ENCODE measurements at places on chromosomes 12 and 14.

DNA sequence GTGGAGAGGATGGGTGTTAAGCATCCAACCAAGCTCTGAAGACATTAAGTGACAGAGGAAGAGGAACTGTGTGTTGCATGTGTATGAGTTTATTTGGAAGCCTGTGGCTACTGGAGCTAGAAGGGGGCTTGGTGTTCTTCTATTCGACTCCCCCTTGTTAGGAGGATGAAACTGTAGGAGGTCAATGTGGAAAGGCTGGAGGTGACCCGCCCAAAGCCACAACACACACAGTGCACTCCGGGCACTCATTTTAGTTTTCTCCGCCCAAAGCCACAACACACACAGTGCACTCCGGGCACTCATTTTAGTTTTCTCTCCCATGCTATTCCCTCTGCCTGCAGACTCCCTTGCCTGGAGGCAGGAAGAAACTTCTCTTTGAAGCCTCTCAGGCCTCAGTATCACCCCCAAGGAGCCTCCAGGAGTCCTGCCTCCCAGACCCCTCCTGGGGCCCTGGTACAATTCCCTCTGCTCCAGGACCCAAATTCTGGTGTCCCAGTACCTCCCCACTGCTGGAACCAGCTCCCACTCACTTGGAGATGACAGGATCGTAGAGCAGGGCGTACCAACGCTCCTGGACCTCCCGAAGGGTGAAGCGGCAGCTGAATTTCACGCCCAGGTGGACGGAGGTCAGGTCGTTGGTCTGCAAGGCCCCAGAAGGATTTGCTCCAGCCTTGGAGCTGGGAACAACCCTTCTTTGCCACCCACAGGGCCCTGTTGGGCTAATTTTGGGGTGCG lies 3.8 kb downstream of the MCRS1 start:
- no peak for DNase-seq

- no peak for DNase-seq
These were observed 141.6 kb upstream of the MAX start for GRCh38 chr14:65243766-65244442.

DNA sequence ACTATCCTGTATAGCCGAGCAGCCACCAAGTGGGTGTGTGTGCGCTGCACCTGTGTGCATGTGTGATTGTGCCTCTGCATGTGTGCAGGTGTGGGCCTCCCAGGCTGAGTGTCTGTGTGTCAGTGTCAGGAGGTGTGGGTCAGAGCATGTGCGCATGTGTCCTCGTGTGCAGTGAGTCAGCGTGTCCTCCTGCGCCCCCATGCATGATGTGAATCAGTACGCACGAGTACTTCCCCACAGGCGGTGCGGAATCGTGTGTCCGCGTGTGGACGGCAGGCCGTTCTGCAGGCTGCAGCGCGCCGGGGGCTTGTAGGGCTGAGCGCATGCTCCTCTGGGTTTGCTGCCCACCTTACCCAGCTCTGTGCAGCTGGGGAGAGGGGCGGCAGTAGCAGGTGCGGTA lies 34.2 kb downstream of the DTX1 start:
- no peak for DNase-seq

GRCh38 chr12:84660139-84660538 lies 252.5 kb downstream of the SLC6A15 start:
- DNase-seq = no peak

DNA sequence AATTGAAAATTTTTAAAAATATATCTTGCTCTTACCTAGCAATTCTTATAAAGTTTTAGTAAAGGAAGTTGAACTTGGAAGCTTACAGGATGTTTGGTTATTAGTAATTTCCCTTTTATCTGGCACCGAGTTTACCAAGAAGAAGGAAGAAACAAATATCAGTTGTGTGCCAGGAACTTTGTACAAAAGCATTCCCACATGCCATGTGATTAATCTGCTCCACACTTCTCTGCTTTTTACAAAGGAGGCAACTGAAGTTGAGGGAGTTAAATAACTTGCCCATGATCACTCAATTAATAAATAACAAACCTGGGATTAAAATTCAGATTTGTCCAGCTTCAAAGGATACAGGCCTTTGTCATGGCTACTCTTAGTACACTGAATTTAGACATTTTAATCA lies 122.5 kb upstream of the BCAT1 start:
- DNase-seq = no peak

- DNase-seq = peak; percentile 92
These were observed 40.0 kb upstream of the SRSF5 start for GRCh38 chr14:69726761-69727511.

- no peak for DNase-seq
These were observed 410.3 kb downstream of the SLC6A15 start for GRCh38 chr12:84502180-84502860.

DNA sequence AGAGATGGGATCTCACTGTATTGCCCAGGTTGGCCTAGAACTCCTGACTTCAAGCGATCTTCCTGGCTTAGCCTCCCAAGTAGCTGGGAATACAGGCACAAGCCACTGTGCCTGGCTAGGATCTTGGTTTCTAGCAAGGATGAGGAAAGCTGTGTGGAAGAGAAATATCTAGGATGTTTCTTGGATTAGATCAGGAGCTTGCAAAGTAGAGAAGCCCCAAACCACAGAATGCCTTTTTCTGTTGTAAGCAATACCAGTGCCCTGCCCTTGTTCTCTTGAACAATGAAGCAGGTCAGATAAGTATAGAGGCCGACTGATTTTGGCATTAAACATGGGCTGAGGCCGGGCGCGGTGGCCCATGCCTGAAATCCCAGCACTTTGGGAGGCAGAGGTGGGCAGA lies 44.3 kb upstream of the STRN3 start:
- DNase-seq = no peak

DNA sequence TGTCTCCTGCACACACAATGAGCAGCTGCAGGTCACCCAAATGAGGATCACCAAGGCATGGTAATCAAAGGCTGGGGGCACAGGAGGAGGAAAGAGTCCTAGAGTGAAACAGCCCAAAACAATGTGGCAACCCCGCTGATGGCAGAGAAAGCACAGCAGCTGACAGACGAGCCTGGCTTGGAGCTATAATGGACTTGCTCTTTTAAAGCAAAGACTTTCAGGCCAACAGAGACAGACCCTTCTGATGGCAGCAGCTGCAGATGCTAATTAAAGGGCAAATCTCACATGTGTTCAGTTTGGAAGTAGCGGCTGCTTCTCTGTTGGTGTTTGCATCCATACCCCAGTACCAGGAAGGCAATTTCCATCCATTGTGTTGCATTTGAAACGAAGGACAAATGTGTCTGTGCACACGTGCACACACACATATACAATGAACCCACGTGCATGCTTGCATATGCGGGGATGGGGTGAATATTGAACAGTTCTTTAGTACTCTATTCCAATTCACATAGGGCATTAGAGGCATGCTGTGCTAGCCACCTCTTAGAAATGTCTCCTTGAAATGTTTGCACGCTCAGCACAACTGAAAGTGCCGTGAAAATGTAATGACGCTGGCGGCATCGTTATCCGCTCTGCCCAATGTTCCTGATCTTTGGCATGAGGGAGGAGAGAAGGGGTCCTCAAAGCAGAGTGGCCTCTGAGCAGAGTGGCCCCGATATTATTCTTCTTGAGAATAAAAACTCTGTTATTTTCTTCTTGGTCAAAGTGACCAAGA lies 38.1 kb downstream of the CIT start:
- DNase-seq = no peak

- DNase-seq = no peak
These were observed 219.2 kb upstream of the TBX3 start for GRCh38 chr12:114903083-114903691.

DNA sequence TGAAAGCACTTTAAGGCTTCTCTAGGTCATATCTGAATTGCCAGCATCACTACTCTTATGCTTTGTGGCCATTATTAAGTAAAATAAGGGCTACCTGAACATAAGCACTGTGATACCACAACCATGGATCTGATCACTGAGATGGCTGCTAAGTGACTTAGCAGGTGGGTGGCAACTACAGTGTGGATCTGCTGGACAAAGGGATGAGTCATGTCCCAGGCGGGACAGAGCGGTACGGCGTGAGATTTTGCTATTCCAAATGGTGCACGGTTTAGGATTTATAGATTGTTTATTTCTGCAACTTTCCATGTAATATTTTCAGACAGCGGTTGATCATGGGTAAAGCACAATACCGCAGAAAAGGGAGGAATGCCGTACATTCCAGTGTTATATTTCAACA lies 39.4 kb downstream of the MLXIP start:
- DNase-seq = no peak

- DNase-seq = no peak
These were observed 5.4 kb downstream of the LMO3 start for GRCh38 chr12:16600525-16600924.

- no peak for DNase-seq
These were observed 963 bp upstream of the TINF2 start for GRCh38 chr14:24243336-24243836.

DNA sequence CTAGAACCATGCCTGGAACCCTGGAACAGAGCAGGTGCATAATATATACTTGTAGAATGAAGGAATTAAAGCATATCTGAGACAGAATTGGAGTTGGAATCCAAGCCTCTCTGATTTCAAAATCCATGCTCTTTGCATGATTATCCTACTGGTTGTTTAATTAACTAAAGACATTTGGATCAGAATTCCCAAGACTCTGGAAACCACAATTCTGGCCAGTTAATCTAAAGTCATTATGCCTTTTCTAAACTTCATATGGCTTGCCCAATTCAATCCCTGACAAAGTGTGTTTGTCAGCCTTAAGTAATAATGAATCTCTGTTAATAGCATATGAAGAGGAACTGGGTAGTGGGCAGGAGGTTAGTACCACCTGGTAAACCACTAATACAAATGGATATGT lies 422.6 kb downstream of the ATP23 start:
- DNase-seq = no peak

GRCh38 chr14:97025722-97026121 lies 228.5 kb downstream of the VRK1 start:
- peak; percentile 47 for DNase-seq

DNA sequence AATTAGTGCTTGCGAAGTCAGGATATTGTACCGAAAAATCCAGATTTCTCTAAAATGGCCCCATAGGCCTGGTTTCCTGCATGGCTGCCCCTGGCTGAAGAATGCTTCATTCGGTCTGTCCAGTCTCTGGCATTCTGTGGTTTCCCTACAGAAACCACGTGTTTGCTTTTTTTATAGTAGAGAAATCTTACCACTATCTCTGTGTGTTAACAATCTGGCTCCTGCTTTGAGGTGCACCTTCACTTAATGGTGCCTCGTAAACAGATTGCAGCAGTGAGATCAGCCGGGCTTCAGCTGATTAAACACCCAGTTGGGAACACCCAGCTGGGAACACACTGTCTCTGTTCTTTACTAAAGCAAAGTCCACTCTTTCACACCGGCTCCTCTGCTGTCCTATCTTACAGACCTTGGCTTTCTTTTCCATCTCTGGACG lies 6.7 kb upstream of the DNAAF2 start:
- DNase-seq = no peak

DNA sequence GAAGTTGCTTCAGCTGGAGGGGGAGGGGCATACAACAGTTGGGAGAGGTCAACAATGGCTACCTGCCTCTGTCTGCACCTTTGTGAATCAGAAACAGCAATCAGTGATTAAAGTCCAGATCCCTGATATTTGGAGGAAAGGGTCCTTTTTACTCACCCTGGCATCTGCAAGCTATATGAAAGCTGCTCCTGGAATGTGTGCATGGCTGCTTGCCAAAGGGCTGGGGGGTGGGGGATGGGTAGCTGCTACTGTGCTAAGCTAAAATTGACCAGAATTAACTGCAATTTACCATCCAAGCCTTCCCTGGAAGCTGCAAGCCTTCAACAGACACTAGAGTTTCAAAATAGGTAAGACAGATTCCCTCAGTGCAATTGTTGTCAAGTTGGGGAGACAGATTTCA lies 13.5 kb upstream of the GTF2A1 start:
- DNase-seq = no peak

DNA sequence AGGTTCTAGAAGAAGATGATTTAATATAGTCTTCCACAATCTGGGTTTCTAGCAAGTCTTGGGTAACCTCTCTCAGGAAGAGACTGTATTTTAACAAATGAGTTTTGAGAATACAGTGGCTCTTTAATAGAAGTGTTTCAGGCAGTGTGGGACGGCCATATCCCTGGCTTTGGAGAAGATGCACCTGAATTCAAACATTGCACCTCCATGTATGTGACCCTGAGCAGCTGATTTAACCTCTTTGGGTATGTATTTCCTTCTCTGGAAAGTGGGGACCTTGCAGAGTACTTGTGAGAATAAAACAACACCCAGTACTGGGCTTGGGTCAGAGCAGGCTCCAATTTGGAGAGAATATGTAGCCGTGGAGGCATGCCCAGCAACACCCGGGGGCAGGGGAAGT lies 15.8 kb upstream of the VRK1 start:
- no peak for DNase-seq

DNA sequence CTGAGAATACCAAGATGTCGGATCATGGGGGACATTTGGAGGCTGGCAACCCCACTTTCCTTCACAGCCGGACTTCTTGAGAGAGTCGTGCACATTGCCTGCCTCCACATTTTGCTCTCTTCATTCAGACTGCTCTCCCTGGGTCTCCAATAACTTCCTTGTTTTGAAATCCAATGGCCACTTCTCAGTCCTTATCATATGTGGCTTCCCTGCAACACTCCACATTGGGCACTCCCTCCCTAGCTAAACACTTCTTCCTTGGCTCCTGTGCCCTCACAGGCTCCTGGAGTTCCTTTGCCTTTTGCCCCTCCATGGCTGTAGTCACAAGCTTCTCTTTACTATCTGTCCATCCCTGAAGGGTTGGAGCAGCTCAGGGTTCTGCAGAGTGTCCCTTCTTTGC lies 30.1 kb downstream of the NPC2 start:
- DNase-seq = no peak

- no peak for DNase-seq
These were observed 124.7 kb upstream of the SSTR1 start for GRCh38 chr14:38083039-38083438.

DNA sequence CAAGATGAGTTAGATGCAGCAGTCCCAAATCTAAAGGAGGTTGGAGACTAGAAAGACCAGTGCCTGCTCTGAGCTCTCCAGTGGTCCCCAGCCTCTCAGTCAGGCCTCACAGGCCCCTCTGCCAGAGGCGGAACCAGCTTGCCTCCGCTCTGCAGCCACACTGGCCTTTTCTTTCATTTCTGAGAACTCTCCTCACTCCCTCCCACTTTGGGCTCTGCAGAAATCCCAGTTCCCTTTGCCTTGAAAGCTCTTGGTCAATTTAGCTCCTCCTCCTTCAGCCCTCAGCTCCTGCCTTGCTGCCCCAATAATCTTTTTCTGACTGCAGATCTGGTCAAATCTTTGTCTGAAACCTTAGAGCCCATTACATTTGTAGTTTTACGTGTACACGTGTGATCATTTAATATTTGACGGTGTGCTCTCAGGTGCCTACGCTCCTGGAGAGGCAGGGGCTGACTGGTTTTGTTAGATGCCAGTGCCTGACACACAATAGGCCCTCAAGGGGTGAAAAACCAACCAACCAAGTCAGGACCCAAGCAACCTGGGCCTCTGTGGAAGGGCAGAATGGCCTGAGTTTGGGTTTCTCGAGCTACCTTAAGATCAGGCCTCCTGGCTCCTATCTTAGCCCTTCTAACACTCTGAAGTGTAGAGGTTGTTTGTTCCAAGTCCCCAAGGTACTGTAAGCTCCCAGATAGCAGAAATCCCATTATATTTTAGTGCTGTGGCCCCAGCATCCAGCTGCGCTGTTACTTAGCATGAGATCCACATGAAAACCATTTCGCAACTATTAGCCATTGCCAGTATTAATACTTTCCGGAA lies 1.1 kb upstream of the NUDT4 start:
- no peak for DNase-seq

GRCh38 chr12:2167231-2167630 lies 114.4 kb downstream of the CACNA1C start:
- DNase-seq = no peak
